ENCODE measurements at places on chromosomes 11 and 22.

DNA sequence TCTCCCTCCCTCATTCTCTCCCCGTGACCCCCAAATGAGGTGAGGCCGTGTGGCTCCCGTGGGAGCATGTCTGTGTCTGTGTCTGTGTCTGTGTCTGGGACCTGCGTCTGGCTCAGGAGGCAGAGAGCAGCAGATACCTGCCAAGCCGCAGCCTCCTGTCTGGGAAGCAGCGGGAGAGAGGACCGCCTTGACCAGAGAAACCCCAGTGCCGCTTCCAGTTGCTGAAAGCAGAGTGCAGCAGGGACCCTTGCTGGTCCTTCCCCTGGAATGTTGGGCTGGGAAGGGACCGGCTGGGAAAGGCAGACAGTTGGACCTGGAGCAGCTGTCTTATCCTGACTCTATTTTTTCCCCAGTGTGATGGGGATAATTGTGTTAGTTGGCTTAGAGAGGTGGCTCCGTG, 525 bp downstream of the CSDC2 start:
- peak; percentile 27 for DNase-seq

- no peak for DNase-seq
These were observed 198.5 kb upstream of the NCAM1 start for GRCh38 chr11:112762707-112763090.

- DNase-seq = no peak
These were observed 85.3 kb downstream of the GAB4 start for GRCh38 chr22:16922706-16923105.

GRCh38 chr22:47146391-47146790, 383.9 kb downstream of the TBC1D22A start:
- DNase-seq = no peak

DNA sequence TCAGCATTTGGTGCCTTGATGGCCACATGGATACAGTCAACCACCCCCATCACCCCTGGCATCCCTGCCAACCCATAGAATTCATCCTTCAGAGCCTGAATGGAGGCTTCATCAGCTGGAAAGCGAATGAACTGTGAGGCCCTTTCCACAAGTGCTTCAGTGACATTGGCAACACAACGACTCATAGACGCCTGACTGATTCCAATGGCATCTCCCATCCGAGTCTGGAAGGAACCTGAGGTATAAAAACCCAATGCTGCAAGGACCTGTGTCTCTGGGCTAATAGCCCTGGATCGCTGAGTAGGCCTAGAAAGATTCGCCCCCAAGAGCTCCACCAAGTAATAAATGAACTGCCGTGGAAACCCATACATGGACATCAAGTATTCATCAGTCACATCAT, 1.3 kb downstream of the HARBI1 start:
- no peak for DNase-seq

DNA sequence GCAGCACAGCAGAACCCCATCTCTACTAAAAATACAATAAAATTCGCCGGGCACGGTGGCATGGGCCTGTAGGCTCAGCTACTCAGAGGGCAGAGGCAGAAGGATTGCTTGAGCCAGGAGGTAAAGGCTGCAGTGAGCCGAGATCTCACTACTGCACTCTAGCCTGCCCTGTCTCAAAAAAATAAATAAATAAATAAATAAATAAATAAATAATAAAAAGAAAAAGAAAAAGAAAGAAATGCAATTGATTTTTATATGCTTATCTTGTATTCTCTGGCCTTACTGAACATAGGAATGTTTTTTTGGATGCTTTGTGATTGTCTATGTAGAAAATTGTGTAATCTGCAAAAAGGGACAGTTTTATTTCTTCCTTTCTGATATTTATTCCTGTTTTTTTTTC, 132.5 kb downstream of the BARX2 start:
- DNase-seq = no peak

GRCh38 chr22:19176175-19176643, 2.3 kb downstream of the SLC25A1 start:
- peak; percentile 4 for DNase-seq

DNA sequence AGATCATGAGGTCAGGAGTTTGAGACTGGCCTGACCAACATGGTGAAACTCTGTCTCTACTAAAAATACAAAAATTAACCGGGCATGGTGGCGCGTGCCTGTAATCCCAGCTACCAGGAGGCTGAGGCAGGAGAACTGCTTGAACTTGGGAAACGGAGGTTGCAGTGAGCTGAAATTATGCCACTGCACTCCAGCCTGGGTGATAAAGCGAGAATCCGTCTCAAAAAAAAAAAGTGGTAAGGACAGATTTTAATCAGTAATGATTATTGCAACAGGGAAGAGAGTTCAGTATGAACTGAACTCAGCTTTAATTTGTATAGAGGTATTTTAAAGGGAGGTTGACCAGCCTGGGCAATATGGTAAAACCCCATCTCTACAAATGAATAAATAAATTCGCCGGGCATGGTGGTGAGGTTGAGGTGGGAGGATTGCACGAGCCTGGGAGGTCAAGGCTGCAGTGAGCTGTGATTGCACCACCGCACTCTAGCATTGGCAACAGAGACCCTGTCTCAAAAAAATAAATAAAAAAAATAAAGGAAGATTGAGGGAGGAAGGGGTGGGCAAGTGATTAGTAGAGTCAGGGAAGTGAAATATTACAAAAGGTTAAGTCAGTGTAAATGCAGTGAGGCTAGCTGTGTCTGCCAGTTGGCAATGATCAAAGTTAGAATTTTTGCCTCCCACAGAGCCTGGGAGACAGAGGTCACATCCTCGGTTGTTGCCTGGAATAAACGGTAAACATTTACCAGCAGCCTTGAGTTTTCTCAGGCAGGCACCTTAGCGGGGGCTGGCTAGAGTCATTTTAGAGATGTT, 2.6 kb upstream of the MCM5 start:
- peak; percentile 41 for DNase-seq

DNA sequence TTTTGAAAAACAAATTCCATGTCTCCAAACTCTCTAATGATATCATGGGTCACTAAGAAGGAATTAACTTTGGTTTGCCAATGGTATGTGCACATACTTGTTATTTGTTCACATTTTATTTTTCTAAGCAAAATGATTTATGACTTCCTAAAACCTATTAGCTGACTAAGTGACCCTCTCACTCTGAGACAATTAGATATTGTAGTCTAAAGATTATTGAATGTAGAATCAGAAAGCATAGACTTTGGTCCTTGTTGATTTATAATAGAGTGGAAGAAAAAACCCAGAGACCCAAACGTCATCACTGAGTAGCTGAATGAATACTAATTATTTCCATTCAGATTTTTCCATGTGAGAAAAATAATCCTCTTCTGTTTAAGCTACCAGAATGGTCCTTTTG, 243.5 kb upstream of the ANO3 start:
- no peak for DNase-seq

GRCh38 chr11:106032861-106033260, 10.8 kb upstream of the MSANTD4 start:
- no peak for DNase-seq

DNA sequence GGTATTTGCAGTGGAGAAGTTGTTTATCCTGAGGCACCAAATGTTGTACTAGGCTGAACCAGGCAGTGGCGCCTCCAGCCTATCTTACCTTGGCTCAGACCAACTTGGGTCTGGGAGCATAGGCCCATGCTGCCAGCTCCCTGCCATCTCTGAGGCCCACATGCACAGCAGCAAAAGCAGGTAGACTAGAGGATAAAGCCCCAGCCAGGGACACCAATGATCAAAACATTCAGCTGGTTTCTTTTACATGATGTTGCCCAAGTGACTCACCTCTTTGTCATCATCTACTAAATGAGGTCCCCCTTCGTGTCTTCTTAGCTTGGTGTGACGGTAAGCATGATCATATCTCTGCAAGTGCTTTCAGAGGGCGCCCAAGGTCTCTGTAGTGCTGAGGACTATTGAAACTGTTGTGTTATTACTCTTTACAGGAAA, 112.1 kb upstream of the DRD2 start:
- DNase-seq = no peak

GRCh38 chr11:47448566-47449427, at the start of gene RAPSN:
RAPSN (minus strand) TSS chr11:47449136; CDS start chr11:47448964, 172 bp downstream.
- DNase-seq = no peak

DNA sequence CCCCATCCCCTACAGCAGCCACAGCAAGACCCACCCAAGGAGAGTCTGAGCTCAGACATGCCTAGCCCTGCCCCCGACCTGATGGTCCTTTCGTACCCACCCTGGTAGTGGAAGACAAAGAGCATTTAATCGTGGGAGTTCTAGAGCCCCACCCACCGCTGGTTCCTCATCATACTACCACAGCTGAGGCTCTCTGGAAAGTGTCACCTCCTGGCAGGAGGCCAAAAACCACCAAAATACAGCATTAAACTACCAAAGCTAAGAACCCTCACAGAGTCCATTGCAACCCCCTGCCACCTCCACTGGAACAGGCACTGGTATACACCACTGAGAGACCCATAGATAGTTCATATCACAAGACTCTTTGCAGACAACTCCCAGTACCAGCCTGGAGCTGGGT, 311.1 kb downstream of the TENM4 start:
- no peak for DNase-seq

DNA sequence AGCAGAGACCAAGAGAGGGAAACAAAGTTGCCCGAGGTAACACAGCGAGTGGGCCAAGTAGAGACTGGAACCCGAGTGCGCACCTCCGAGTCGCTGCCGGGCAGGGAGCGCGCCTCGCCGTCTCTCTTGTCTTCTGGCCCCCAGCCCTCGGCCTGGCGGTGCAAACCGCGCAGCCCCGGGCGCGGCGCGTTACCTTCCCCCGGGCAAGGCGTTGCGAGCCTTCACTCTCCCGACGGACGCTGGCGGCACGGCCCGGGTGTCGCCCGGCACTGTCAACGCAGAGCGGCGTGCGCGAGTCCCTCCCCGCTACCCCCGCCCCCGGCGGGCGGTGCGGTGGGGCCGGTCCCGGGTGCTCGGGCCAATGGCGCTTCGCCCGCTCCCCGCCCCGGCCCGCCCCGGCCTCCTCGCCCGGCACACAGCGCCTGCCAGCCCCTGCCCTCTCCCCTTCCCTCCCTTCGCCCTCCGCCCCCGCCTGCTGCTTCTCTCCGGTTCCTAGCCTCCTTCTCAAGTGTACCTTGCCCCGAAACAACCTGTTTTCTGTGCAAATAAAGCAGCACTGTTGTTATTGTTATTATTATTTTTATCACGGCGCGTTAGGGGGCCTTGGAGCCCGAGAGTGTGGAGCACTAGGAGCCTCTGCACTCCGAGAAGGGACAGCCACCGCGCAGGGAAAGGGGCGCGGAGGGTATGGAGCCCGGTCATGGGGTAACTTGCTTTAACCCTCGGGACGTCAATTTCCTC, at the start of gene SYTL2:
TSS of gene SYTL2 (minus strand) at position 271 of the 741 bp plus-strand sequence. CDS start 53,416 bp downstream, outside the sequence.
- DNase-seq = peak; percentile 83

- DNase-seq = no peak
These were observed 48.2 kb downstream of the UBASH3B start for GRCh38 chr11:122703541-122704272.
